Uterus (tissue), 4 donors: ENCODE measurements at places on chromosomes 12 and 14.

GRCh38 chr14:96105089-96105925, 66.1 kb downstream of the C14orf132 start:
- DNase-seq: peak; percentile 39
- no peak overlapping the region for H3K4me3 ChIP-seq
- H3K27ac ChIP-seq: peak overlapping the region; percentile 64
- no peaks in the 10 kb centered on the region for H3K27me3 ChIP-seq

GRCh38 chr12:105076098-105076497, 8.2 kb downstream of the ALDH1L2 start:
- H3K36me3 ChIP-seq: no peaks in the 10 kb centered on the region
- no peaks in the 10 kb centered on the region for H3K4me1 ChIP-seq
- H3K27me3 ChIP-seq: no peaks in the 10 kb centered on the region
- DNase-seq: no peak
- H3K4me3 ChIP-seq: no peak overlapping the region

GRCh38 chr12:123987022-123987421, 14.0 kb downstream of the ZNF664 start:
- H3K36me3 ChIP-seq: no peaks in the 10 kb centered on the region
- H3K27me3 ChIP-seq: no peaks in the 10 kb centered on the region
- no peak overlapping the region for H3K4me3 ChIP-seq
- no peak for DNase-seq
- no peak overlapping the region for H3K27ac ChIP-seq

- no peaks in the 10 kb centered on the region for H3K36me3 ChIP-seq
- H3K4me3 ChIP-seq: no peak overlapping the region
- no peak for DNase-seq
- H3K27me3 ChIP-seq: no peaks in the 10 kb centered on the region
Observed at GRCh38 chr14:61403411-61403810, 82.0 kb downstream of the PRKCH start.

- peaks cover 11% of the 10 kb centered on the region for H3K4me1 ChIP-seq
- no peak for DNase-seq
- H3K27me3 ChIP-seq: no peaks in the 10 kb centered on the region
- no peaks in the 10 kb centered on the region for H3K36me3 ChIP-seq
Observed at GRCh38 chr12:53094394-53094787, 3.1 kb upstream of the IGFBP6 start.

- no peaks in the 10 kb centered on the region for H3K27me3 ChIP-seq
- DNase-seq: no peak
- no peak overlapping the region for H3K27ac ChIP-seq
Observed at GRCh38 chr12:61996717-61997116, 263.5 kb upstream of the USP15 start.

DNA sequence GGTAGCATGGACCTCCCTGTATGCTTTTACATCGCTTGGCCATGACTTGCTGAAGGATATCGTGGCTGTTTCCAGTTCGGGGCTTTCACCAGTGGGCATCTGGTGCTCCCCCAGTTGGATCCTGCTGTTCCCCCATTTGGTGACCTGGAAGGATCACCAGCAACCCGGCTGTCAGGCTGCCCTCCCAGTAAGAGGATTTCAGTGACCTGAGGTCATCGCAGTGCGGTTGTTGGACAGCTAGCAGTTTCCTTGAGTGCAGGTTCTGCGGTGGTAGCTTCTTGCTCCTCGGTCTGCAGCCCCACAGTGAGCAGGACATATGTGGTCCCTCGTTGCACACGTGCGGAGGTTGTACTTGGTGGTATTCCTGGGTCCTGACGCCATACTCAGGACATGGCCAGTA, 58.7 kb downstream of the TMEM132C start:
- no peaks in the 10 kb centered on the region for H3K36me3 ChIP-seq
- H3K27ac ChIP-seq: no peak overlapping the region
- no peaks in the 10 kb centered on the region for H3K4me1 ChIP-seq
- DNase-seq: no peak
- H3K27me3 ChIP-seq: no peaks in the 10 kb centered on the region

DNA sequence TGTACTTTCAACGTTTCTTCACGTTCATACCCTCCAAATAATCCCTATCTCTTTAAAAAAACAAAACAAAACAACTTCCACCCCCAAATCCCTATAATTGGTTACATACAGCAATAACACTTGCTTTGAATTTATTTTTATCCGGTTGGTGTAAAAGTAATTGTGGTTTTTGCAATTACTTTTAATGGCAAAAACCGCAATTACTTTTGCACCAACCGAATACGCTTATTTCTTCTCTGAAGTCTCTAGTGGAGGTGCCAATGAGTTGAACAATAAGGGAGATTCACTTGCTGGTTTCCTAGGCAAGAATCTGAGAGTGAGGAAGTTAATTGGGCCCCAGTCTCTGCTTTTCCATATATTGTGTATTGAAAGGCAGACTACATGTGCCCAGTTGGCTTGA, 133.3 kb downstream of the DACT1 start:
- H3K4me3 ChIP-seq: no peak overlapping the region
- H3K36me3 ChIP-seq: no peaks in the 10 kb centered on the region
- DNase-seq: no peak
- no peaks in the 10 kb centered on the region for H3K4me1 ChIP-seq
- H3K27ac ChIP-seq: no peak overlapping the region

- H3K4me1 ChIP-seq: no peaks in the 10 kb centered on the region
- H3K27me3 ChIP-seq: no peaks in the 10 kb centered on the region
- H3K27ac ChIP-seq: no peak overlapping the region
- no peaks in the 10 kb centered on the region for H3K36me3 ChIP-seq
- no peak for DNase-seq
Observed at GRCh38 chr12:101794574-101794973, 36.2 kb downstream of the GNPTAB start.

GRCh38 chr14:51512316-51512715, 139.4 kb upstream of the FRMD6 start:
- H3K27ac ChIP-seq: peak overlapping the region; percentile 65
- peaks cover 8% of the 10 kb centered on the region for H3K4me1 ChIP-seq
- H3K27me3 ChIP-seq: no peaks in the 10 kb centered on the region
- H3K4me3 ChIP-seq: no peak overlapping the region

DNA sequence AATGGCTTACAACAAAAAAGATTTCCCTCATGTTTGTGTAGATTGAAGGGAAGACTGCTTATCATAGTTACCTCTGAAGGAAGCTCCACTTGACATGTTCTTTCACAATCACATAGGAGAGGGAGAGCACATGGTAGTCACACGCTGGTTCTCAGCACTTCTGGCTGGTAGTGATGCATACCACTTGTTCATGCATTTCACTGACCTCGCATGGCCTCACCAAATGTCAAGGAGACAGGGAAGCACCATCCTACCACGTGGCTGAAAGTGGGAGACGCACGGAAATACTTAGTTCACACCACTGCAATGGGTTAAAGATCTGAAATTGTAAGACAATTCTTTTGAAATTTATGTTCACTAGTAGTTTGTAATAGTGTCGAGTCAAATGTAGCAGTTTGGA, 74.0 kb downstream of the PDE3A start:
- no peak for DNase-seq
- no peaks in the 10 kb centered on the region for H3K27me3 ChIP-seq
- no peak overlapping the region for H3K27ac ChIP-seq
- H3K4me1 ChIP-seq: no peaks in the 10 kb centered on the region
- no peaks in the 10 kb centered on the region for H3K36me3 ChIP-seq
- H3K4me3 ChIP-seq: no peak overlapping the region

DNA sequence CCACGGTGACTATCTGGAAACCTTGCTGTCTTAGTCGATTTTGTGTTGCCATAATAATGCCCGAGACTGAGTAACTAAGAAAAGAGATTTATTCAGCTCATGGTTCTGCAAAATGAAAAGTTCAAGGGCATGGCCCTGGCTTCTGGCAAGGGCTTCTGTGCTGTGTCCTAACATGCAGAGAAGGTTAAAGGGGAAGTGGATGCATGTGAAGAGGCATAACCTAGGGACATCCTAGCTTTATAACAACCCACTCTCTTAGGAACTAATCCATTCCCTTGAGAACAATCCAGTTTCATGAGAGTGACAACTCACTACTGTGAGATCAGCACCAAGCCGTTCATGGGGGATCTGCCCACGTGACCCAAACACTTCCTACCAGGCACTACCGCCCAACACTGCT, 11.5 kb downstream of the FLVCR2 start:
- DNase-seq: no peak
- H3K4me1 ChIP-seq: no peaks in the 10 kb centered on the region
- H3K4me3 ChIP-seq: no peak overlapping the region
- H3K36me3 ChIP-seq: no peaks in the 10 kb centered on the region
- H3K27ac ChIP-seq: no peak overlapping the region
- H3K27me3 ChIP-seq: no peaks in the 10 kb centered on the region

DNA sequence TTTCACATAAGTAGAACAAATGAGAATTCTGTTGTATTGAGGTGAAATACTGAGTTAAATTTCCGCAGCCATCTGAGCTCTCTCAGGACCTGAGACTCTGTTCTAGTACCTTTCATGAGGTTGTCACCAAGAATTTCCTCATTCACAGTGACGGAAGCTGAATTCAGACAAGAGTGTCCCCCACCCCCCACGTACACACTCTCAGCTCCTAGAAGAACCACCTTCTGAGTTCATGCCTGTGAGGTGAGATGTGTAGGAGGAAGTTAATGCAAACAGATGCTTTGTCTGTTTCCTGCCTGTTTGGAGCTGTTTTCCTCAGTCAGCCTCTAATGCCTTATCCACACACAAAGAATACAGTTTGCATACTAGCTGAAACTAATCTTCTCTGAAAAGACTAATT, 18.2 kb downstream of the BICDL1 start:
- no peak overlapping the region for H3K27ac ChIP-seq
- no peak overlapping the region for H3K4me3 ChIP-seq
- H3K36me3 ChIP-seq: no peaks in the 10 kb centered on the region
- no peaks in the 10 kb centered on the region for H3K27me3 ChIP-seq
- no peak for DNase-seq
- no peaks in the 10 kb centered on the region for H3K4me1 ChIP-seq

DNA sequence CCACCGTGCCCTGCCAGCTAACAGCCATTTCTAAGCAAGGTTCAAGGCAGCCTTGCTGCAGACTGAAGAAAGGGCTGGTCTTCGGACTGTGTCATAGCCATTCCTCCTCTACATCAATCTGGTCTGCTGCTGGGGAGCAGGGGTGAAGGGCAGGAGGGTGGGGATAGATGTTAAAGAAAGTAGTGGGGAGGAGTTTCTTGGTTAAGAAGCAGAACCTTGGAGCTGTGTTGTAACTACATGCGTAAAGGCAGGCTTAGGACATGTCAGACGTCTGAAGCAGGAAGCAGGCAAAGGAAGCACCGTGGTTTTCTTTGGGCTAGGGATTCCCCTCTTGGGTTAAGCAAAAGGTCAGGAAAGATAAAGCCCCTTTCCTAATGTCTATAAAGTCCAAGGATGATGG, 18.1 kb upstream of the NEK9 start:
- H3K36me3 ChIP-seq: no peaks in the 10 kb centered on the region
- H3K27me3 ChIP-seq: no peaks in the 10 kb centered on the region
- DNase-seq: no peak

GRCh38 chr12:114131824-114132223, 165.7 kb upstream of the RBM19 start:
- no peak overlapping the region for H3K27ac ChIP-seq
- no peak for DNase-seq
- H3K36me3 ChIP-seq: no peaks in the 10 kb centered on the region
- H3K27me3 ChIP-seq: no peaks in the 10 kb centered on the region
- H3K4me1 ChIP-seq: no peaks in the 10 kb centered on the region
- no peak overlapping the region for H3K4me3 ChIP-seq

- H3K4me3 ChIP-seq: no peak overlapping the region
- no peaks in the 10 kb centered on the region for H3K36me3 ChIP-seq
- H3K27ac ChIP-seq: no peak overlapping the region
- no peaks in the 10 kb centered on the region for H3K27me3 ChIP-seq
Observed at GRCh38 chr12:31772186-31772585, 43.4 kb upstream of the AMN1 start.

DNA sequence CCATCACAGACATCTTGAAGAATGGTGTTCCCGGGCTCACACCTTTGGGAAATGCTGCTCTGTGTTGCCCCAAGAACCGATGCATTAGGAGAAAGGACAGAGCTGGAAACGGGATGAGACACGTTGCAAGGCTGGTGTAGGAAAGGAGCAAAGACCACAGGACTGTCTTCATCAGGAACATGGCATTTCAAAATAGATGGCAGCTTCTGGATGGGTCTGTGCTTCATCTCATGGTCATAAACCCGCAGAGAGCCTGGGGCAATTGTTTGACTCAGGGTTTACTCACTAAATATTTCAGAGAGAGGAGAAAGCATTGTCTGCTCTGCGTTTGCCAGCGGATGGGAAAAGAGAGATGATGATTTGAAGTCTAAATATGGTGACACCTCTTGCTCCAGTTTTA, 76.3 kb downstream of the CACNA1C start:
- DNase-seq: no peak
- H3K4me3 ChIP-seq: no peak overlapping the region
- no peaks in the 10 kb centered on the region for H3K36me3 ChIP-seq
- H3K27me3 ChIP-seq: no peaks in the 10 kb centered on the region
- no peaks in the 10 kb centered on the region for H3K4me1 ChIP-seq
